ENCODE measurements at places on chromosomes 12 and 14. TPM values are rescaled to one million over a fixed set of nuclear protein-coding genes. Genes with fewer than 3 reads are reported as not detected.
A peak's percentile ranks its signal among the peaks of the same experiment; 100 is the strongest.

DNA sequence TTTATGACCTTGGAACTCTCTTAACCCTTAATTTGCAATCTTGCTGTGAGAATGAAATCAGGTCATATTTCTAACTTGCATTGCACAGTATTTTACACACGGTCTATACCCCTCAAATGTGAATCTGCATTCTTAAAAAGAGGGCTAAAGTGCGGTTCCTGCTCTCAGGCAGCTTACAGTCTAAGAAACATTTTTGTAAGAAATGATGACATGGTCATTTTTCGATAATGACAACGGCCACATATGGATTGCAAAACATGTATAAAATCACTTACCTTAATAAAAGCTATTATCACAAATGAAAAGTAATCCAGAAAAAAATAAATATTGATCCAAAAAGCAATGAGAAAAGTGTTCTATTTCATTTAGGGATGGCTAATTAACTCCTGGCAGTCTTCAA, 24.8 kb upstream of the TMEM132D start:
- no peaks in the 10 kb centered on the region for H3K36me3 ChIP-seq
- H3K27me3 ChIP-seq, result peaks cover 8% of the 10 kb centered on the region
- H3K4me1 ChIP-seq, result no peaks in the 10 kb centered on the region
- no peak overlapping the region for H3K4me3 ChIP-seq
- no peak overlapping the region for H3K27ac ChIP-seq
- no peak for DNase-seq

GRCh38 chr12:56838621-56839488, 75.7 kb downstream of the HSD17B6 start:
- H3K36me3 ChIP-seq, result no peaks in the 10 kb centered on the region
- H3K4me1 ChIP-seq, result peaks cover 53% of the 10 kb centered on the region
- H3K27me3 ChIP-seq, result peaks cover 21% of the 10 kb centered on the region
- no peak for DNase-seq

- H3K36me3 ChIP-seq, result no peaks in the 10 kb centered on the region
- H3K4me1 ChIP-seq, result no peaks in the 10 kb centered on the region
- peaks cover 3% of the 10 kb centered on the region for H3K27me3 ChIP-seq
- DNase-seq, result no peak
Measured at GRCh38 chr12:42299392-42300308, 26.2 kb downstream of the ZCRB1 start.

DNA sequence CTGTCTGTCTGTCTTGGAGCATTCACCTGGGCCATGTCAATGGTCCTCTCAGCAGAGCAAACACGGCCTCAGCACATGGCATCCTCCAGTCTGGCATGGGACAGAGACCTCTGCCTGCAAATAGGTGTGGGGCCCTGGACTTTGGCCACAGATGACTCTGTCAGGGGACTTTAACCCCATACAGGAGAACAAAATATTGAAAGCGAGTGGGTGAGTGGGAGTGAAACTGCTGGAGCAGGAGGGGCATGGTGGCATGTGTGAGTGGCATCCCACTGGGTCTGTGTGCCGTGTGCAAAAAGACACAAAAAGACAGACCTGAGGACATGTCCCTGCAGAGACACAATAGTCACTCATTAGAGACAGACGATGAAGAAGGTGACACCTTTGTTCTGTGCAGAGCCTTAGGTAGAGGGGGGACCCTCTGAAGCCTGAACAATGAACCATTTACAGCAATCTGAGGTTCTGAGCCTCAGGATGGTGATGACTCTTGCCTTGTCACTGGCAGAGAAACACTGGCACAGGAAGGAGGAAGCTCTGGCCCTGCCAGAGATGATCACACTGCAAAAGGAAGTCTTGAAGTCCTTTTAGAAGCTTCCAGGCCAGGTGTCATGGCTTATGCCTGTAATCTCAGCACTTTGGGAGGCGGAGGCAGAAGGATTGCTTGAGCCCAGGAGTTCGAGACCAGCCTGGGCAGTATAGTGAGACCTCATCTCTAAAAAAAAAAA, 7.5 kb downstream of the LAG3 start:
- no peaks in the 10 kb centered on the region for H3K36me3 ChIP-seq
- H3K27me3 ChIP-seq, result no peaks in the 10 kb centered on the region
- no peak overlapping the region for H3K4me3 ChIP-seq
- DNase-seq, result no peak
- peaks cover 13% of the 10 kb centered on the region for H3K4me1 ChIP-seq

- no peaks in the 10 kb centered on the region for H3K4me1 ChIP-seq
- no peaks in the 10 kb centered on the region for H3K36me3 ChIP-seq
- DNase-seq, result no peak
- no peak overlapping the region for H3K4me3 ChIP-seq
- no peak overlapping the region for H3K27ac ChIP-seq
- H3K27me3 ChIP-seq, result peaks cover 12% of the 10 kb centered on the region
Measured at GRCh38 chr12:78938341-78939084, 73.9 kb downstream of the SYT1 start.

DNA sequence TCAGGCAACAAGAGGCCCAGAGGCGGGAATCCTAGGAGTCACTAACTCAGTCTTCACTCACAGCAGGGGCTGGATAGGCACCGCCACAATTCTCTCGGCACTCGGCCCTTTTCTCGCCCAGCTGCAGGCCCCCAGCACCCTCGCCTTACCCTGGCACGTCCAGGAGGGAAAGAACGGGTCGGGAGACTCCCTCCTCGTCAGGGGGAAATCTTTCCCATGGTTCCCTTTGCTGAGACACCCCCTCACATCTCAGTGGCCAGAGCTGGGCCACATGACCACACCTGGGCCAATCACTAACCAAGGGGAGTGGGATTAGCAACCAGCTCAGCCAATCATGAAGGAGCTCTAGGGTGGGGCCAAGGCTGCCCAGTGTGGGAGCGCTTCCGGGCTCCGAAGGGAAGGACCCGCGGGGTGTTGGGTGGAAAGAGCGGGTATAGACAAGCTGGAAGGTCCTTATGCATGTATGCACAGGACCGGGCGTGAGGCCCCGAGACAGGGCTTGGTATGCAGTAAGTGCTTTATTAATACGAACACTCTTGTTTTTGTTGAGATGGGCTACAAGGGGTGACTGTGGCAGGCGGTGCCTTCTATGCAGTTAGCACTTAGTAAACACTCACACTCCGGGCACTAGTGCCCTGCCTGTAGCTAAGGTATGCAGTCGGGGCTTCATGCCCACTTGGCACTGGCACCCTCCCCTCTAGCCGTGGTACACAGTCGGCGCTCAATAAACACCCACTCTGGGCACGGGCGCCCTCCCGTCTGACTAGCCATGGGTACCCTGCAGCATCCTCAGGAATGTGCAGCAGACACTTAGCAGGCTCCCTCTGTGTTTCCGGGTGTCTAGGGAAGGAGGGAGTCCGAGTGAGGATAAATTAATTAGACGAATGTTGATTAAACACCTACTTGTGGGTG, 40.3 kb downstream of the ADGRD1 start:
- H3K4me3 ChIP-seq, result no peak overlapping the region
- H3K27me3 ChIP-seq, result no peaks in the 10 kb centered on the region
- H3K36me3 ChIP-seq, result no peaks in the 10 kb centered on the region
- no peak overlapping the region for H3K27ac ChIP-seq

DNA sequence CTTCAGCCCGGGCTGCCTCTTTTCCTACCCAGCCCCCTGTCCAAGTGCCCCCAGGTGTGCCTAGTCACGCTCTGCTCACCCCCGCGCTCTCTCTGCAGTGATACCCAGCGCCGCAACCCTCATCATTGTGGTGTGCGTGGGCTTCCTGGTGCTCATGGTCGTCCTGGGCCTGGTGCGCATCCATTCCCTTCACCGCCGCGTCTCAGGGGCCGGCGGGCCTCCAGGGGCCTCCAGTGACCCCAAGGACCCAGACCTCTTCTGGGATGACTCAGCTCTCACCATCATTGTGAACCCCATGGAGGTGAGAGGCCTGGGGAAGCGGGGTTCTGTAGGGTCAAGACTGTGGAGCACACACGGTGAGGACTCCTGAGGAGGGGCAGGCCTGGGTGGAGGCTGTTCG, 27.2 kb downstream of the CLSTN3 start:
- DNase-seq, result no peak
- peaks cover 5% of the 10 kb centered on the region for H3K4me1 ChIP-seq
- no peak overlapping the region for H3K4me3 ChIP-seq
- peaks cover 13% of the 10 kb centered on the region for H3K27me3 ChIP-seq
- H3K36me3 ChIP-seq, result no peaks in the 10 kb centered on the region

DNA sequence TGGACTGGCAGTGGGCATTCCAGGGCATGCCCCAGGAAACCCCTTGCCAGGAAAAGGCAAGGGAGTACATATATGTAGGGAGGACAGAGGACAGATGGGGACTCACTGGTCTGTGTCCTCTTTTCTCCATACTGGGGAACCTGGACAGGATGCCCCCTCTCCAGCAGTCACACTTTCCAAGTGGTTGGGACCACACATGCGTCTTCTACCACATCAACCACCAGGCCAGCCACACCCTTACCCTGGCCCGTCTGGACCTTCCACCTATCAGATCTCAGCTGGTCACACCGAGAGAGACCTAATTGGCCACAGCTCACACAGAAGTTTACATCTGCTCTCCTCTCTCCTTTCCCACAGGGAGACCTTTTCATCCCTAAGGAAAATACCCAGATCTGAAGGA, 8.3 kb downstream of the ANKRD33 start:
- H3K4me1 ChIP-seq, result peaks cover 11% of the 10 kb centered on the region
- no peak overlapping the region for H3K4me3 ChIP-seq
- H3K27ac ChIP-seq, result no peak overlapping the region
- no peaks in the 10 kb centered on the region for H3K36me3 ChIP-seq
- no peaks in the 10 kb centered on the region for H3K27me3 ChIP-seq
- DNase-seq, result no peak

- DNase-seq, result peak; percentile 92
- H3K4me3 ChIP-seq, result peak overlapping the region; percentile 76
- H3K4me1 ChIP-seq, result peaks cover 59% of the 10 kb centered on the region
- H3K27ac ChIP-seq, result peak overlapping the region; percentile 99
Measured at GRCh38 chr12:54259194-54260011, 20.5 kb downstream of the CBX5 start.

DNA sequence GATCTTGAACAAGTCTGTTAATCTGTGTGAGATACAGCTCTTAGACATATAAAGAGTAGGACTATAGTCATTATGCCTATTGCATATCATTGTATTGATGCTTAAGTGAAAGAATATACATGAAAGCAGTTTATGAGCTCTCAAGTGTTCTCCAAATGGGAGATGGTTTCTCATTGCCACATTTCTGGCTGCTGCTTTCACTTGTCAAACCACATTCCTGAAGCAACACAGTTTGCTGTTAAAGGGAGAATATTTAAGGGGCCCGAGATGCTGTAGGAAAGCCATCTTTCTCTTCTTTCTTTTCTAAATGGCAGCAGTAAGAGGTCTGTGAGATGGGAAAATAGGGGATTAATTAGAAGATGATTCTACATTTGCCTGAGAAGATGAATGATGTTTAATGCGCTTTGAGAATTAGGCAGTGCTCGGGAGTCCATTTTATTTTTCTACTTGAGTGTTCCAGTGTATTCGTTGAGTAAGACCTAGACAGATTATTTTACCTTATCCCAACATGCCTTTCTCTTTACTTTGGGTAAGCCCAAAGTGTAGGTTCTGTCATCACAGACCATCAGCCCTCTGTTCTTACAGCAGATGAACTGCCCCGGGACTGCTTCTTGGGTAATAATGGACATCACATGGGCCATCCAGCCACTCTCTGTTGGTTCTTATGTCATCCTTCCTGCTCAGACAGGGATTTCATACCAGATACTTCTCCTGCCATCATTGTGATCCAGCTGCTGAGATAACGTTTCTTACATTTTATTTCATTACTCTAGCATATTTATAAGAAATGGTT, 35.6 kb downstream of the ANO4 start:
- H3K27ac ChIP-seq, result no peak overlapping the region
- no peaks in the 10 kb centered on the region for H3K4me1 ChIP-seq
- H3K27me3 ChIP-seq, result no peaks in the 10 kb centered on the region
- no peak overlapping the region for H3K4me3 ChIP-seq
- DNase-seq, result no peak
- no peaks in the 10 kb centered on the region for H3K36me3 ChIP-seq

GRCh38 chr14:104105071-104105821, 19.7 kb downstream of the ASPG start:
- no peak overlapping the region for H3K27ac ChIP-seq
- H3K4me1 ChIP-seq, result no peaks in the 10 kb centered on the region
- no peaks in the 10 kb centered on the region for H3K36me3 ChIP-seq
- H3K27me3 ChIP-seq, result no peaks in the 10 kb centered on the region

- no peak overlapping the region for H3K4me3 ChIP-seq
- H3K4me1 ChIP-seq, result no peaks in the 10 kb centered on the region
- H3K27ac ChIP-seq, result no peak overlapping the region
- peaks cover 2% of the 10 kb centered on the region for H3K36me3 ChIP-seq
Measured at GRCh38 chr12:26523708-26524150, 309.3 kb downstream of the ITPR2 start.

DNA sequence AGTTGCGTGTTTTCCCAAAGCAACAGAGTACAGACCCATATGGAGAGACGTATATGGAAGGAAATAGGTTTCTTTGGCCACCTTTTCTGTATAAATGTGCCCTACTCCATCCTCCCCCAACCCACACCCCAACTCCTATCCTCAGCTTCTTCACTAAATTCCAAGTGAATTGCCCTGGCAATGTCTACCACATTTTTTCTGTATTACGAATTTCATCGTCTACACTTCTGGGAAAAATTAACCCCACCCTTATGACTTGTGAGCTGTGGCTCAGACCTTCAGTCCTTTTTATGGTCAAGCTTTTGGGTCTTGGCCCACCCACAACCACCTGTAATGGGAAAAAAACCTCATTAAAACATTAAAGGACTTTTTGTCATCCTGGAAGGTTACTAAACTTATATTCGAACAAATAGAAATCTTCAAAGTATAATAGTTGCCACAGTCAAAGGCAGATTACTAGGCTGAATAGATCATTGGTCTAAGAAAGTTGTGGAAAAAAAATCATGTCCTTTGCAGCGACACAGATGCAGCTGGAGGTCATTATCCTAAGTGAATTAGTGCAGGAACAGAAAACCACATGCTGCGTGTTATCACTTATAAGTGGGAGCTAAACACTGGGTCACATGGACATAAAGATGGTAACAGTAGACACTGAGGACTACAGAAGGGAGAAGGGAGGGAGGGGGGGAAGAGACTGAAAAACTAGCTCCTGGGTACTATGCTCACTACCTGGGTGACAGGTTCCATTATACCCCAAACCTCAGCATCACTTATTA, 15.7 kb upstream of the NFKBIA start:
- H3K4me3 ChIP-seq, result no peak overlapping the region
- H3K36me3 ChIP-seq, result no peaks in the 10 kb centered on the region
- H3K27ac ChIP-seq, result peak overlapping the region; percentile 41

IRAK3 gene
- 0.21 TPM for total RNA-seq

LUM gene
- total RNA-seq, result 481 TPM

SYT1 gene
- 1.7 TPM for total RNA-seq

RIPK3 gene
- total RNA-seq, result 1.3 TPM

PRB2 gene
- not detected for total RNA-seq
